ENCODE measurements at places on chromosomes 7 and 10. TPM values are rescaled to one million over a fixed set of nuclear protein-coding genes. Genes with fewer than 3 reads are reported as not detected.

Gene PIP
- not detected for total RNA-seq

Gene GDF2
- not detected for total RNA-seq

Gene INSYN2A
- total RNA-seq = 1.5 TPM

Gene ZNF804B
- not detected for total RNA-seq

Gene GRM8
- total RNA-seq = not detected

Gene TRPV5
- total RNA-seq = not detected

Measured in A549 treated with CpdA at 1 μM for 4 hours (cell line).